Stimulated activated CD8-positive, alpha-beta memory T cell treated with anti-CD3 and anti-CD28 coated beads, Interleukin-15, amount 100 ng/mL, for 4 hours (primary cell): ENCODE measurements at places on chromosomes 5 and 9.

- no peak for DNase-seq
These were observed 110.6 kb downstream of the EBF1 start for GRCh38 chr5:158988987-158989730.

DNA sequence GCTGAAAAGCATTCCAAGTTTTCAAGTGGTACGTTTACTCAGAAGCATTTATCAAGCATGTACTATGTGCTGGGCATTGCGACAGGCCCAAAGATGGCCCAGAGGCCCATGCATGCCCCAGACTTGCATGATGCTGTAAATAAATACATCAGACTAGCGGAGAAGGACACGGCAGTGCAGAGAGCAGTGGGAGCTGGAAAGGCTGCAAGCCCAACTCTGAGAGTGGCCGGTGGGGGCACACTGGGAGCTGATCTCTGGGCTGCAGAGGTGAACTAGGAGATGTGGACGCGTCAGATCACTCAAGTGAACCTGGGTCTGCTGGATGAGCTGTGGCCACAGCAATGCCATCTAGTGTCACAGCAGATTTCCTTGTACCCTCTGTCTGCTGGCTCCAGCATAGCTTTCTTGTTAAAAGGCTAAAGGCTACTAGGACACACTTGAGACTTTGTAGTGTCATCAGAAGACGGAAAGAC, 246.9 kb downstream of the FANCC start:
- no peak for DNase-seq

DNA sequence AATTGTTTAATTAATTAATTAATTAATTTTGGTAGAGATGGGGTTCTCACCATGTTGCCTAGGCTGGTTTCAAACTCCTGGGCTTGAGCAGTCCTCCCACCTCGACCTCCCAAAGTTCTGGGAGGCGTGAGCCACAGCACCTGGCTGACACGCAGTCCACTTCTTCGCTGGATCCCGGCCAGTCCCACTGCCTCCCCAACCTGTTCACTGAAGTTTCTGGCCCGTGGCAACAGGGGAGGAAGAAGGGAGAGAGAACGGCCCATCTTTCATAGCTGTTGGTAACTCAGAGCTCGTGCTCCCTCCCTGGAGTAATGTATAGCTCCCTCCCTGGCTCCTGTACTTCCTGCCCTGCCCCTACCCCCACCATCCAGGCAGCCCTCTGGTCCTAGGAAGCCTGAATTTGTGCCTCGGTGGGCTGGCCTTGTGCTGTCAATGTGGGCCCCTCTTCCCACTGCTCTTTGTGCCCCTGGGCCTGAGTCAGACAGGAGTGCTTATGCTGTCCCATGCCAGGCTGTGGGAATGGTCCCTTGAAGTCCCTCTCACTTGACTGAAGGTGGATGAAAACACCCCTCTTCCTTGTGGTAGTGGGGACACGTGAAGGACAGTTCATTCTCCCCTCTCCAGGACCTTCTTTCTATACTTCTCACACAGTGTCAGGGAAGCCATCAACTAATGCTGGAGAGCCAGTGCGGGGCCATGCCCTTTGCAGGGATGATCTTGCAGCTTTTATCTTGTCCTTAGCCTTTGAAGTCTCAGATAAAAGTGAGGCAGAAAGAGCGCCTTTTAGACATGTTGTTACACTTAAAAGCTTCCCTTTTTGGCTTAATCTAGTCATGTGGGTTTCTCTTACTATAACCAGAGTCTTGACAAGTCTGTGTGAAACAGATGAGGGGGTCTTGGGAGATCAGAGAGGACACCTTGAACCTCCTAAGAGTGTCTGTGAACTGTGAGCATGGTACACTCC, 38.1 kb downstream of the ANGPTL2 start:
- no peak for DNase-seq

DNA sequence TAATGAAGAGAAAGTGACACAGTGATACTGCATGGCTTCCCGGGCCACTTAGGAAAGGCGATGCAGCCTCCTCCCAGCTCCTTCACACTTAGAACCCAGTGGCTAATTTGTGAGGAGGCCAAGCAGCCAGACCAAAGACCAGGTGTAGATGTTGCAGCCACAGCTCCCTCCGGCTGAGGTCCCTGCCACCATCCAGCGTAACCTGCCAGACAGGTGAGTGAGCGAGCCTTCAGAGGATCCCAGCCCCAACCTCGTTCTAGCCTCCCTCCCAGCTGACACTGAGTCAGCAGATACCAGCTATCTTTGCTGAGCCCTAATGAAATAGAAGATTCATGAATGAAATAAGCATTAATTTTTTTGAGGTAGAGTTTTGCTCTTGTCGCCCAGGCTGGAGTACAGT, 59.7 kb downstream of the COL23A1 start:
- DNase-seq: no peak

DNA sequence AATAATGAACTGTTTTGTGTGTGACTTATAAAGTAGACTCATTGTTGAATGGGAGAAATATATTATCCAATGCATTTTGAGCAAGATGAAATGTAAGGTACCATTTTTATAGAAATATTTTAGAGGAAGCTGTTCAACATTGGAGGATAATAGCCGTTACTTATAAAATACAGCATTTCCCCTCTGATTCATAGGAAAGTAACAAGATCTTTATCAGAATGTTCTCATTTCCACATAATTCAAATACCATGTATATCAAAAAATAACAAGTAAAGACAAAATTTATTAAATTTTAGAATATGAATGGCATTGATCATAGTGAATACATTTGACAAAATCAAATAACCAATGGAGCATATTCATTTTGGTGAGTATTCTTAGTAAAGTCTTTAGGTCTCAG, 346.7 kb upstream of the PTGER4 start:
- DNase-seq: no peak

DNA sequence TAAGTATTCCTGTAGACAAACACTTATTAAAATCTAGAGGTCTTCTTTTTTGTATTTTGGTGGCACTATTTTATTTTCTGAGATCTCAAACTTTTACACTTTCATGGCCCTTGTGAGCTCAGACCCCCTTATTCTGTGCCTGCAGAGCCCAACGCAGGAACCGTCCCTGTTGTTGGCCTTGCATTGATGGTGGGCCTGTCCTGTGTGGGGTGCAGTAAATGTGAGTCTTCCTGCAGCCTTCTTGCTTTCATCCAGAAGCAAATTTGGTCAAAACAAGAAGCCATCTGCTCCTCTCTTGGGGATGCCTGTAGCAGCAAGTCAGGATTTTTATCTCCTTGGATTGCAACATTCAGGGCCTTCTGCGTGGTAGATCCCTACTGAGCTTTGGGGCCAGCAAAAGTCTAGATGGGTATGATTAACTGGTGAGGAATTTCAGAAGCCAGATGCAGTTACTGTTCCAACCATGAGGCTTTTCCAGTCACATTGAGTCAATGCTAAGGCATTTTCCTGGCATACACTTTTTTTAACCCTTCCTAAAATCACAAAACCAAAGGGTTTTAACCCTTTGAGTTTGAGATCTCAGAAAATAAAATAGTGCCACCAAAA, 31.7 kb downstream of the BASP1 start:
- DNase-seq: no peak

DNA sequence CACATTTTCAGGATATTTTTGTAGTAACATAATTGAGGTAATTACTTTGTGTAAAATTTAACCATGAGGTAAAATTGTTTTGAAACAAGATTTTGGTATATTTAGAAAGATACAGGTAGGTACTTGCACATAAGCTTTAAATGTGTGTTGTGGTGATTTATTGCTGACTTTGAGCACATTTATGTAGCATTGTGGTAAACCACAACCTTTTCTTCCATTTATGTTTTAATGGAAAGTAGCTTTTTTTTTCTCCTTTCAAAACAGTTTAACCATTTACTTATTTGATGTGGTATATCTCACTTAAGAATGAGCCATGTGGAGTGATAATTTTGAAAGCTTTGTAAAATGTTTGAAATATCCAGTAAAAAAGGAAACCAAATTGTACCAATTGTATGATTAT, 35.6 kb downstream of the FCHO2 start:
- no peak for DNase-seq

DNA sequence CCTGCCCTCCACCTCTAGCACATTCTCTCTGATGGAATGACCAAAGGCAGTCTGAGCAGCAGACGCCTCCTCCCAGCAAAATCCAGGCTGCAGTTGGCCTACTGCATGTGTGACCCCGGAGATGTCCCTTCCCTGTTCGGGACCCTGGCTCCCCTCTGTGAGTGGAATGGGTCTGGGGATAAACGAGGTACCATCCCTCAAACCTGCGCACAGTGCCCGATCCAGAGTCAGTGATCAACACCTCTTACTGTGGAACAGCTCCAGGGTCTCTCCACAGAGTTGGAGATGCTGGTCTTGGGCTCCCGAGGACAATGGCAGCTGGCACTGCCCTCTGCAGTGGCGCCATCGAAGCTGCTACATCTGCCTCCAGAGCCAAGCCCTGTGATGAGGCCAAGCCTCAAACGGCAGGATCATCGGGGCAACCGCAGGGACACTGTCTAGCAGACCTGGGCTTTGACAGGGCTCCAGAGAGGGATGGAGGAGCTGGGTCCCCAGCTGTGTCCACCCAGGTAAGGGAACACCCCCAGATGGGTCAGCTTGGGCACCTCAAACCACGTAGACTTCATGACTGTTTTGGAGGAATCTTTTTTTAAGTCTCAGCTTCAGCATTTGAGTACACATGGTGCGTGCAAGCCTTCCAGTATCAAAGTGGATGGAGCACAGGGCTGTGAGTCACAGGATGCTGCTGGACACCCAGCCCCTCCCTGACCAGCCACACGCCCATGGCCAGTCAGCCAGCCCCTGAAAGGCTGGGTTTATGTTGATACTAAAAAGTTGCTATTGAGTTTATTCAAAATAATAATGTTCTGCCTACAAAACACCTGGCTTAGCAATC, 13.0 kb downstream of the MED10 start:
- no peak for DNase-seq

DNA sequence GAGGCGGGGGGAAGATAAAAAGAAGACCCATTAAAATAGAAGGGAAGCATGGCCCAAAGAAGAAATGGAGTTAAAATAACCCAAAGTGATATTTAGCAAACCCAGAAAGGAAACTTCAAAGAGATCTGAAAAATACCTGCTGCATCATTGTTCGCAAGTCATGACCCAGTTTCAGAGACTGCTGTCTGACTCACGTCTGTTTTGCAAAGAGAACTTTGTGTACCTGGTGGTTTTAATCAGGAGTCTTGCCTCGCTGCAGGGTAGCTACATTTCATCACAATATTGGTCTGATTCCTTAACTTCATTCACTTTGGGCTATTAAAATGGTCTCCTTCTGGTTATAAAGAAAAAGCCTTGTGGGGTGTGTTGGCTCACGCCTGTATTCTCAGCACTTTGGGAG, 461.1 kb upstream of the DAP start:
- DNase-seq: no peak

DNA sequence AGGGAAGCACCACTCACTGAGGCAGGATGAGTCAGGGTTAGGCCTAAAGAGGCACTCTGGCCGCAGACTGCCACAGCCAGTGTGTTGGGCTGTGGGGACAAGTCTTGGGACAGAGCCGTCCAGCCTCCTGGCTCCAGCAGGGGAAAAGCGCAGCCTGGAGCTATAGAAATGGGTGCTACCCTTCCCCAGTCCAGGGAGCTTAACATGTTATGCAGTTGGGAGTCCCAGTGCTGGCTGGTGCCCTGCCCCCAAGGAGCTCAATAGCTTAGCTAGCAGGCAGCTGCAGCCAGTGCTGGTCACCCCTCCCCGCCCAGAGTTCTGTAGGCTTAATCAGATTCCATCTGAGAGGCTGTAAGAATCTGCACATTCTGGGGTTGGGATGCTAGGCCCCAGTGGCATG, 399.6 kb upstream of the TUSC1 start:
- no peak for DNase-seq

GRCh38 chr5:127707209-127707608, 4.0 kb downstream of the CCDC192 start:
- DNase-seq: no peak

GRCh38 chr5:132830436-132831094, at the start of gene SHROOM1:
Gene SHROOM1 (minus strand): TSS chr5:132830647. CDS start chr5:132826140, 4,507 bp downstream.
- no peak for DNase-seq

GRCh38 chr5:166338801-166339200, 1952.6 kb upstream of the WWC1 start:
- DNase-seq: no peak

DNA sequence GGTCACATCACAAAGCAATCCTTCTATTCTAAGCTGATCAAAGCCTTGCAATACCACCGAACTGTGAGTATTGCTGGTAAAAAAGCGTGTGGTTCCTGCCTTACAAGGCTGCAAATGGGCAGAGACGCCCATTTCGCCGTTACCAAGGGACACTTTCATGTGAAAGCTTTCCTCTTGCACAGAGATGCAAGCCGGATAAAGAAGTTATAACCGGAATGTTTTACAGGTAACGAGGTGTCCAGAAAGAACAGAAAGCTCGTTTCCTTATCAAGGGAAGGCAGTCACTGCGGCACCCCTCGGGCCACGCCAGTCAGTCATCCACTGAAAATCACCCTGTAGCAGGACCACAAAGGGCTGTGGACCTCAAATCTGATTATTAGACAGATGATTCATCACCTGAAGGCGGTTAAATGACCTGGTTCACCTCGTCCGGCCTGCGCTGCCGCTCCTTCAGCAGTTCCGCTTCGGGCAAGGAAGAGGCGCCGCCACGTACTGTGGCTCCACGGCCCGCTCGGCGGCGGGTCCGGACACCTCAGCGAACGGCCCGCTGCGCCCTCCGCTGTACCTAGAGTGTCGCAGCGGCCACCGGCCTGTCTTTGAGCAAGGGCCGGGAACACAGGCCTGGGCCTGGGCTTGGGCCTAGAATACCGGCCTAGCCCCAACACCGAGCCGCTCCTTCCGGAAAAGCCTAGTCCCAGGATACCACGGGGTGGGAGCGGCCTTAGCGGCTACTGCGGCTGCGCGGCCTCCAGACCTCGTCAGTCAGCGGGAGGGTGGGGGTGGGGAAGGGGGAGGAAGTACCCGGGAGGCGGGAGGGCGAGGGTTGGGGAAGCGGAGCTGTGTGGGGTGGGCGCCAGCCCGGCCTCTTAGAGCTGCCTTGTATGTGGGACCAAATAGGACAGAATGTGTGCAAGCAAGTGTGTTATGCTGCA, at the start of gene KLHL9:
Gene KLHL9 (minus strand): TSS at position 704 of the 932 bp plus-strand sequence. CDS start 545 bp downstream, at position 159.
- DNase-seq: peak; percentile 77

DNA sequence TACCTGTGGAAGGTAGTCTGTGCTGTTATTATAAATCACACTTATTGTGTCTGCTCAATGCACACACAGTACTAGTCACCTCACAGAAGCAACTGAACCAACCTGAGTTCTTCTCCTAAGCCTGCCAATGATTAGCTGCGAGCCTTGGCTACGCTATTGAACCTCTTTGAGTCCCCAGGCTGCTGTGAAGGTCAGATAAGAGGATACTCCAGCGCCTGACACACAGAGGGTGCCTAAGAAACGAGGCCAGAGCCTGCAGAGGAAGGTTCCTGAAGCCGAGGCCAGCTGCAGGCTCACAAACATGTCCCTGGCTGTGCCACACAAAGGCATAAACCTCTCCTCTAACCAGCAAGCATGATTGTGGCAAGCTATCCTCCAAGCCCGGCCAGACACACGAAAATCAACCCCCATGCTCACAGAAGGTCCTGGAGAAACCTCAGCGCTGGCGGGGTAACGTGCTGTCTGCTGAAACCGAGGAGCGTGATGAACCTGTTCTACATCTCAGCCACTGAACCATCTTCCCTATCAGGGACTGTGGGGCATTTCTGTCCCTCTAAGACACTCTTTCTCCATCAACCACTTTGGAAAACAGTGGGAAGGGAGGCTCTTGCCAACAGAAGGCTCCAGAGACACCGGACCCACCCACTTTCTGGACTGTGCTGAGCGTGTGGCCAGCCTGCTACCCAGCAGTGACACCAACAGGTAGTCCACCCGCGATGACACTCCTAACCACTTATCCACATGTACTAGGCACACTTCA, 53.2 kb upstream of the SLC25A51 start:
- no peak for DNase-seq
